ENCODE measurements at places on chromosomes 4 and X.

DNA sequence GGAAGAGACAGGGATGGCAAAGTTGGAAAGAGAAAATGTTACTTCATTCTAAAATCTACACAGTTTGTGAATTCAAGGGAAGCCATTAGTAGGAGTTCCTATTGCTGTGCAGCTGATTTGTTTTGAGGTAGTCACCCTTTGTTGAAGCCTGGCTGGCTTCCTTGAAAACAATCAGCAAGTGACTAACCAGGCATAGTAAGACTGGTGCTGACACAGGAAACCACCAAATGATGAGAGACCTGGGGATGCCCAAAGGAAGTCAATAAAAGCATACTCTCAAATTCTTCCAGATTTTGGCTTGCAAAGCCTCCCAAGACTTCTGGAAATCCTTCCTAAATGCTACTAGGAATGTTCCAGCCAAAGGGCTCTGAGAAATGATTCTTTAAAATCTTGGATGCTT is 23.9 kb upstream of the PRDM8 start:
- peak; percentile 78 for DNase-seq

- peak; percentile 70 for DNase-seq
Measured at GRCh38 chr4:183200453-183200852, 101.4 kb downstream of the WWC2 start.

DNA sequence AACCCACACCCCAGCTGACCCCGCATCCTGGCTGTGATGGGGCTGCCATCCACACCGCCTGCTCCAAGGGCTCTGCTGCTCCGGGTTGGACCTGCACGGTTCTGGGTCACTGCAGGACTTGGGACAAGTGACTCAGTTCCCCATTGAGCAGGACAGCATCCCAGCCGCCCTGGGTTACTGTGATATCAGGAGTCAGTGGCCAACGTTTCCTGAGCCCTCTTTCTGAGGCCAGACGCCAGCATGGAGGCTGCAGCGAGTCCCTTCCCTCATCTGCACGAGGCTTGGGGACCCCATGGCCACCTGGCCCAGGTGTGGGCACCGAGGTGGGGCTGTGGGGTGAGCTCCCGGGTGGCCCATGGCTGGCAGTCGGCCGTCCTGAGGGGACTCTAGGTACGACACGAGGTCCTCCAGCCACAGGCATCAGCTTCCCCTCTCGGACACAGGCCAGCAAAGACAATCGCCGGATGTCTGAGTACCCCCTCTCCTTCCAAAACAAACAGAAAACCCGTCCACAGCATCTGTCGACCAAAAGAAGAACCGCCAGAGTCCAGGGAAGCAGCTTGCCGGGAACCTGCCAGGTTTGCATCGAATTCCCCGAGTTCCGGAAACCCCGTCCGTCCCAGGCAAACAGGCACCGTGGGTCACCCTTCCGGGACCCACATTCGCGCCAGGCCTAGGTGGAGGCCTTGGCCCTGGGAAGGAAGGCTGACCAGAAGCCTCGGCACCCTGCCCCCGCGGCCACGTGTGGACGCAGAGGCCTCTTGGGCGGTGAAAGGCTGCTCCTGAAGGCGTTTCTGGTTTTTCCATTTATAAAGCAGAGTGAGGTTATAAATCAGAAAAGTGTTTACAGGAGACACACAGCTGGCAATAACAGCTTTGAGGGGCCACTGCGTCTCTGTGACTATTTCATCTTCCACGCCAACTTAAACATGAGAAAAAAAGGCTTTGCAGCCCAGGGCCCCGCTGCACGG is 136.0 kb downstream of the FAM53A start:
- no peak for DNase-seq

DNA sequence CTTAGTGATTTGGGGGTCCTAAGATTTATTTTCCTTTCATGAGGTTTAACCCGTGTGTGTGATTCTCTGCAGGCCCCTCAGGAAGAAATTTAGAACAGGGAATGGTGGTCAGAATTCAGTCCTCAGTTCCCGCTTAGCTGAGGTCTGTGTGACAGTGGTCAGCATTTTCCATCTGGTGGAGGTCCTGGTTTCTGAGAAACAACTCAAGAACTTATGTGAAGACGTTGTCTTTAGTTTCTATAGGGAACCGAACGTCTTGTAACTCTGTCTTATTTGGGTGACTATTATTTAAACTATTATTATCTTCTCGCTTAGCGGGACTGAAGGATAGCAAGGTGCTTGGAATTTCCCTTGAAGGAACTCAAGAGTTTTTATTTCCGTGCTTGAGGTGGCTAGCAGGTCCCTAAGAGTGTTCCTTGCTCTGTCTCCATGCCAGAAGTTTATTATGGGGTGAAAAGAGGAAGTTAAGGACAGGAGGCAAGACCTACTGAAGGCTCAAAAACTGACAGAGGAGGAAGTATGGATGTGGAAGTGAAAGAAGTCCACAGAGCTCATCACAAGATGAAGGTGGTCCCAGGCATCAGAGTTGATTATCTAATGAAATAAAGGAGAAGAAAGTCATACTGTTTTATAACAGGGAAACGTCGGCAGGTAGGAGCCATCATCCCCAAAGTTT is 9.4 kb downstream of the MGST2 start:
- no peak for DNase-seq

DNA sequence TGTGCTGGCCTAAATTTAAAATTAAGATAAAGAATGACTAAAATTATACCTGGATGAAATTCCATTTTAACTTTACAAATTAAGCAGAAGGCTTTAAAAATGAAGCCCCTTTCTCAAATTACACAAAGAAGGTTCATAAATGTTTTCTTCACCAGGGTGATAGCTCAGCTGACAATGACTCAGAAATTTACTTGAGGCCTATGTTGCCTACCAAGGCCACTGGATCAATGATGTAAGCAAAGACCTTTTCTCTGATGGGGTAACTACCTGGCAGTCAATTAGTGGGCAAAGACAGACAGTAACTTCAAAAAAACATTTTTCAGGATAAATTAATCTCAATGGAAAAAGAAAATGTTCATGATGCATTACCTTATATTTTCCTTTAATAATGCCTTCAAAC is 23.9 kb upstream of the GPR34 start:
- DNase-seq, result no peak

GRCh38 chr4:1288786-1289185 is 905 bp upstream of the MAEA start:
- DNase-seq, result no peak

- DNase-seq, result no peak
Measured at GRCh38 chr4:55865228-55865806, 11.9 kb downstream of the EXOC1 start.

DNA sequence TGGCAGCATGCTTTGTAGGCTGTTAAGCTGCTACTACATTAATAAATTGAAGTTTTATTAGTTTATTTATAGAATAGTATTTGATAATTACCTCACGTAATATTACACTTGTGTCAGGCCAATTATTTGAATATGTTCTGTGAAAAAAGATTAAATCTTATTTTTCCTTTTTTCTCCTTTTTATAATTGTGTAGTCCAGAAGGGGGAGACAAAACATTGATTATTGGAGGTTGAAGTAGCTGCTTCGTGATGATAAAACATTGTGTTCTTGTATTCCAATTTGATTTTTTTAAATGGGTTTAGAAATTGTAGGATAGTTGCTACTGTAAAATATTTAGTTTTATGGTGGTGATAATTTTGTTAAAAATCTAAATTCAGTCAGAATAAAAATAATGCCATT is 85.7 kb downstream of the DIAPH2 start:
- no peak for DNase-seq

- no peak for DNase-seq
Measured at GRCh38 chr4:18917689-18918088, 896.1 kb upstream of the LCORL start.

All from GM04503 (cell line).